ENCODE measurements at places on chromosomes 12 and 14. TPM values are rescaled to one million over a fixed set of nuclear protein-coding genes. Genes with fewer than 3 reads are reported as not detected.

The INHBC gene
- not detected for total RNA-seq

The RASAL1 gene
- not detected for total RNA-seq

The OR2AP1 gene
- total RNA-seq: not detected

The AKAP6 gene
- total RNA-seq: 0.13 TPM
